ENCODE measurements at places on chromosomes 5 and 9.

DNA sequence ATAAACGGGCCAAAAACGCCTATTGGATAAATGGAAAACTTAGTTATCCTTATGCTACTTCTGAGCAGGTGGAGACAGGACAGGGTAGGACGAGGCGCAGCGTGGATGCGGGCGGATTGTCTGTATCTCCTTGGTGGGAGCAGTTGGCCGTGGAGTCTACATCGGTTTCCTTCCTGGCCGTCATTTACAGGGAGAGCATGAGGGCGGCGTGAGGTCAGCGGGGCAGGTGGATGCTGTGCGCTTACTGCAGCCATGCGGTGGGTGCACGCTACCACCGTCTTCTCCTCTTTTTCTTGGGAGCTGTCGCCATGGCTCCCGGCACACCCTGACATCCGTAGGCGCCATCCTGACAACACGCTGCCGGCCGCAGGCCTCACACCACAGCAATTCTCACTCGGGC is 121.3 kb downstream of the ADAMTS2 start:
- no peak for DNase-seq

GRCh38 chr5:173501922-173502321 is 114.5 kb downstream of the BOD1 start:
- DNase-seq, result no peak

GRCh38 chr9:127698985-127699670 is 7.7 kb upstream of the CFAP157 start:
- peak; percentile 99 for DNase-seq

DNA sequence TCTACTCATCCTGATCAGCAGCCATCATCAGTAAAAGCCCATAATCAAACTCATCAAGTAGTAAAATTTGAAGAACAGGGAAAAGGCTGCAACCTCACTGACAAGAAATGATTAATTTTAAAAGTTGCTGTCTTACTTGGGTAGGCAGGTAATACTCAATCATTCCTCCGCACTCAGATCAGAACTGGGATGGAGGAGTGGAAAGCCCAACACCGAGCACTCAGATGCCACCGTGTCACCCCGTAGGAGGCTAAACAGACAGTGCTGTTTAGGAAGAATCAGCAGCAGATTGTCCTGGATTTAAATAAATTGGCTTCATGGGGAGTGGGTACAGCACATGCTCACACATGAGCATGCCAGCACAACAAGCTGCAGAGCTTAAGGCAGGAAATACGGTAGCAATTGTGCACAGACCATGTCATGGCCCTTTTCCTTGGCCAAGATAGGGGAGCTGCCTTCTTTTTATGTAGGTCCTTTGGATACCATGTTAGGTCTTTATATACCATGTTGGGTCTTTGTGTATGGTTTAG is 92.6 kb upstream of the CDH6 start:
- DNase-seq, result no peak

DNA sequence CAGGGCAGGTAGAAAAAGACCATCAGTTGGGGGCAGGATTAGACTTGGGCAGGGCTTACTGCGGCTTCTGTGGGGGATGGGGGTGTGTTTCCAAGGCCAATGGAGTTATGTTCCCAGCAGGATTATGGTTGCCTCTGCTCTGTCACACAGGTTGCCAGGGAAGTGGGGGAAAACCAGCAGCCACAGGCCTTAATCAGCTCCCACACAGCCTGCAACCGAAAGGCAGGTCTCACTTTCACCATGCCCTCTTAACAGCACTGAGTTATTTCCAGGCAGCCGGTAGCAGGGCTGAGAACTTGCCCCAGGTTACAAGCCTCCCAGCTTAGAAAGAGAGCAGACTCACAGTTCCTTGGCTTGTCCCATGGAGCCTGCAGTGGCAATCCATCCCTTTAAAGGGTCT is 205.5 kb downstream of the FGF10 start:
- no peak for DNase-seq

DNA sequence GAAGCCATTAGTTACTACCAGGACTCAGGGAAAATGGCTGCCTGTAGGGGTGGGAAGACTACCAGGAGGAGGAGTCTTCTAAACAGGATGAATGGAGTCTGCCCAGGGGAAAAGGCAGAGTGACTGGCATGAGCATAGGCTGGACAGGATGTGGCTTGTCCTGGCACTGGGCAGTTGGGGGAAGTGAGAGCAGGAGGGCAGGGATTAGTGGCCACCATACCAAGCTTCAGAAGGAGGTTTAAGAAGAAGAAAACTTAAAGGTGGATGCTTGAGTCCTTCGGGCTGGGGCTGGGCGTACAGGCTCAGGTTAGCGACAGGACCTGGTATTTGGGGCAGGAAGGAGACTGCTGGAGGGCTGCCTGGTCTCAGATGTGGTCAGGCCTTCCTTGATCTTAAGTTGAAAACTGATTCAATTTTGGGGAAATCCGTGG is 5.0 kb upstream of the NSD1 start:
- no peak for DNase-seq

- no peak for DNase-seq
Observed at GRCh38 chr5:172596638-172597231, 44.3 kb upstream of the NEURL1B start.

DNA sequence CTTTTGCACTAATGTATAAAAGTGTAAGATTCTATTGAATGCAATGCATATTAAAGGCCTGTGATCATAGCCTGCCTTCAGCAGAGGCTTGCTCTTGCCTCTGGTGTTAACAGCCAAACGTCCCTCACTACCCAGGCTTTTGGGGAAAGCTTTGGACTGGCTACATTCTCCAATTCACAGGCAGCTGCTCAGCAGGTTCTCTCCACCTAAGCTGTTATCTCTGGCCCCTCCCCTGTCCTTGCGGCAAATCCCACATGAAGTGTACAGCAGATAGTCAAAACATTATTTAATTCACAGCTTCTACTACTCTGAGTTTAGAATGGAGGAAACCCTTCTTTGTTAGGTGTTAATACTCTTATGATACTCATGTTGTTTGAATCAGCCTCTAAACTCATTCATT is 45.9 kb upstream of the GADD45G start:
- DNase-seq, result no peak

DNA sequence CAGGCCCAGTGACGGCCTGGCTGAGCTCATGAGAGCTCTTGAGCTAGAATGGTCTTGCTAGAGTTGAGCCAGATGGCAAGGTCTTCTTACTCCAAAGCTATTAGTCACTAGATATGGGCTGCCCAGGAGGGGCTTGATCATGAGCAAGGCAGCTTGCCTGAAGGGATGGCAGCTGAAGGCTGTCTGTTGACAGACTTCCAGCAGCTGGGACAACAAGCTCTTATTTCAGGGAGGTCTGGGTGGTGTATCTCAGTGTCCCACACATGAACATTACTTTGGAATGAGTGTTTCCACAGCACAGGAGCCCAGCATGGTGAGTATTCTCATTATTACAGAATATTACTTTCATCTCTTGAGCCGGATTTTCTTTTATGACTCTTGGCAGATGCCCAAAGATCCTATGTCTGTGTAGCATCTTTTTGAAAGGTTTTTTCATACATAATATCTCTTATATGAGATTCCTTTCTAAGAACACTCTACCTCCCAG is 414.1 kb downstream of the ARHGEF28 start:
- no peak for DNase-seq
